NT2/D1 (cell line): ENCODE measurements at places on chromosomes 13 and 19.
A peak's percentile ranks its signal among the peaks of the same experiment; 100 is the strongest.

DNA sequence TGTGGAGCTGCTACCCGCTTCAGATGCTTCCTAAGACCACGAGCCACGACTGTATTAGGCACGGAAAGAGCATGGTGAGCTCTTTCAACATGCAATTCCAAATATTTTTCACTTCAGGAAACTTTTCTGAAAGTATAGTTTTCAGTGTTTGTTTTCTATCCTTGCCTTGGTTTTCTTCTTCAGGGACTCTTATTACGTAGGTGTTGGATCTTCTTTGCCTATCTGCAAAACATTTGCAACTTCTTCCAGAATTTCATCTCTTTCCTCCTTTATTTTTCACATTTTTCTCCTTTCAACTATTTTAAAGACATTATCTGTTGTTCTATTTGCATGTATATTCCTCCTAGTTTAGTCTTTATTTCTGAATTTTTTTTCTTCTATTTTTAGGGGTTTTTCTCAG, 148.9 kb upstream of the LSM14A start:
- DNase-seq: no peak

- DNase-seq: no peak
Measured at GRCh38 chr13:67306742-67307141, 76.6 kb upstream of the PCDH9 start.

GRCh38 chr19:48537541-48537940, 14.4 kb upstream of the SULT2B1 start:
- no peak for DNase-seq

DNA sequence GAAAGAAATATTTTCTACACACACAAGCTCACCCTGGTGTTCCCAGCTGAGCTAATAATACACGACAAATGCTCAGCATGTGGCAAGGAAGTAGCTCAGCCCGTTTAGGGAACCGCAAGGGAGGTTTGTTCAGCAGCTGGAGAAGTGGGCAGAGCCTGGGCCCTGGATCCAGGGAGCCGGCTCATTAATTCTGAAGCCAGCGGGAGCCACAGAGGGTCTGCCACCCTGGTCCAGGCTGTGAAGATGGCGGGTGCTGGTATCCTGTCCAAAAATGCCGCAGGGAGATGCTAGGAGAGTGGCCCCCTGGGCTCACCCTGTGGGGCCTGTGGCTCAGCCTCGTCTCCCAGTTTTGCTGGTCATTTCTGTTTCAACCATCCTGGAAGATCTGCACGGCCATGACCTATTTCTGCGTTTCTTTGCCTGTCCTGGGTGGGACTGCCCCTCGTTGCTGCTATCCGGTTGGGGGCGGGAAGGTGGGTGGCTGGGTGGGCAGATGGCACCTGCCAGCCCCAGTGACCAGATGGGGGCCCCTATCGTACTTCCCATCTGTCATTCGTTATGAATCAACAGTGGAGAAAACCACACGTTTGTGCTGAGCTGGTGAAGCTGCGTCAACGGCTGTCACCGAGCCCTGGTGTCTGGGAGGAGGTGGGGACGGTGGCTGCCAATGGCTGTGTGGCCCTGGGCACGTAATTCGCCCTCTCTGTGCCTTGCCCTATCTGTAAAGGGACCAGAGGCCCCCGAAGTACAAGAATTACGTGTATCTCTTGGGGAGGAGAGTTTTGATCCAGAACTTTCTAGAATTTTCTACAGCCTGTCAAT, 2.7 kb upstream of the GNA15 start:
- DNase-seq: no peak

GRCh38 chr19:42091742-42092141, 15.8 kb downstream of the ZNF574 start:
- DNase-seq: no peak

DNA sequence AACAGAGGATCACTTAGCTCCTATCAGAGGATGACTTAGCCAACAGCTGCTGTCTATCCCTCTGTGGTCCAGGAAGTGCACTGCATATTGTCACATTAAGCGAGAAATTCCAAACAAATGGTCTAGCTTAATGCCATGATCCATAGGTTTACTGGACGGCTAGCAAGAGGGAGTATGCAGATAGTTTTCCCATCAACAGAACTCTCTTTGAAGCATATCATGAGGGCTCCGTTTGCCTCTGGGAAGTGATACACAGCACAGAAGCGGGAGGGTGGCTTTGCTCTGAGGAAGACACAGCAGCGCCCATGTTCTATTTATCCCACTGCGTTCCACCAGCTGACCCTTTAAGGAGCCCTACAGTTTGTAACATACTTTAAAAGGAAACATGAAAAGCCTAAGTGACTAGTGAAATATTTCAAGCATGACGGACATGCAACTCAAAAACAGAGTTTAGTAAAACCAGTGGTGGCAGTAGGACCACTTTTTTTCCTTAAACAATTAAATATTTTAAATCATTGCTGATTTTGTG, 52.7 kb downstream of the COL4A1 start:
- no peak for DNase-seq

DNA sequence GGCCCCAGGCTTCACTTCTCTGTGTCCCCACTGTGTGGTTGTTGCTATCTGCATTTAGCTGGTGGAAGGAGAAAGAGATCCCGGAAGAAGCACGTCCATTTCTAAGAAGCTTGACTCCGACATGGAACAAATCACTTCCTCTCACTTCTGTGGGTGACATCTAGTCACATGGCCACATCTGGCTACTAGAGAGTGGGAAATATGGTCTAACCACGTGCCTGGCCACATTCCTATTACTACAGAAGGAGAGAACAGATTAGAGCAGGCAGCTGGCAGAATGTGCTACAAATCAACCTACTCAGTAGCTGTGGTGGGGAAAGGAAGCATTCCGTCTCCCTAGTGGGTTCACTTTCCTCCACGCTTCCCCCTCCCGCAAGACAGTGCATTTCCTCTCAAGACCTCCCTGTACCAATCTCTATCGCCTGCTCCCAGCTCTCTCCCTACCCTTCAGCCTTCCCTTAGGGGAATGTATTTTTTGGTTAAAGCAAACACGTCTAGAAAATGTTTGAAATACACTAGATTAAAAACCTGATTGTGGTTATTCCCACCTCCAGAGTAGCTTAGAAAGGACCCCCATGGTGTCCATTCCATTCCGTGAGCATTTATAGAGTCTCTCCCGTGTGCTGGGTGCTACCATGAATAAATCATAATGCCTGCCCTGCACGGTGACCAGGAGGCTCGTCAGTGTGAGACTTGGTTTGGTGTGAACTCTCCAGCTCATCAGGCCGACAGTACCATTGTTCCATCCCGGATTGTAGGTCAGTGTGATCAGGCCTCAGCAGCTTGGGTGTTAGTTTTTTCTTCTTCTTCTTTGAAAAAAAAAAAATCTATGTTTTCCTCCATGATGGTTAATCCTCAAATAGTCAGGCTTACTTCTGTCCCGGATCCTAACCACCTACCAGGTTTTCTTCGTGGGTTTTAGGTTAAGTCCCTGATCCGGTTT, 8.0 kb upstream of the AMER2 start:
- DNase-seq: no peak

DNA sequence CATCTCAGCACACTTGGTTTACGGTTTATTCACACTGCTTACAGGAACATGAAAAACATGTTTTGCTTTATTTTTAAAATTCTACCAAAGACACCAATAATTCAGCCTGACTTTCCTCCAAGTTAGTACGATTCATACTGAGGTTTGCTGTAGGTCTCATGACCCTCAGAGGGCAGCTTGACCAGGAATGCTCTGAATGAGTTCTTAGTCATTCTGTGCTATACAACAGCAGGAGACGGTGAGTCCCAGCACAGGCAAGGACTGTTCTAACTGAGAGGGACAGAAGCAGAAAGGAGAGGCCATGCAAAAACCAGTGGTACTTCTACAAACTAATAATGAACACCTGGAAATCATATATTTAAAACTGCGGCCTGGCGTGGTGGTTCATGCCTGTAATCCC, 6.4 kb downstream of the GRTP1 start:
- DNase-seq: no peak

- no peak for DNase-seq
Measured at GRCh38 chr13:26861941-26862340, 101.4 kb upstream of the GPR12 start.

DNA sequence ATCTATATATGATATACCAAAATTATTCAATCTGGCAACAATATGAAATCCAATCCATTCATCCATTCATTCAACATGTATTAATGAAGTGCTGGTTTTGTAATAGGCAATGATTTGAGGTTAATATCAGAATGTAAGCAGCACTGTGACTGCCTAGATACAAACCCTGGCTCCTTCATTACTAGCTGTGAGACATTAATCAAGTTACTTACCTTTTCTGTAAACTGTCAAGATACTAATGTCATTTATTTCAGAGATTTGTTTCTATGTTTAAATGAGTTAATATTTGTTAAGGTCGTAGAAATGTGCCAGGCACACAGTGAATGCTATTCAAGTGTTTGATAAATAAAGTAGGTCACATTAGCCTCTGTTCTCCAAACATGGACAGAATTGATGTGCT, 40.9 kb downstream of the CLDN10 start:
- no peak for DNase-seq

DNA sequence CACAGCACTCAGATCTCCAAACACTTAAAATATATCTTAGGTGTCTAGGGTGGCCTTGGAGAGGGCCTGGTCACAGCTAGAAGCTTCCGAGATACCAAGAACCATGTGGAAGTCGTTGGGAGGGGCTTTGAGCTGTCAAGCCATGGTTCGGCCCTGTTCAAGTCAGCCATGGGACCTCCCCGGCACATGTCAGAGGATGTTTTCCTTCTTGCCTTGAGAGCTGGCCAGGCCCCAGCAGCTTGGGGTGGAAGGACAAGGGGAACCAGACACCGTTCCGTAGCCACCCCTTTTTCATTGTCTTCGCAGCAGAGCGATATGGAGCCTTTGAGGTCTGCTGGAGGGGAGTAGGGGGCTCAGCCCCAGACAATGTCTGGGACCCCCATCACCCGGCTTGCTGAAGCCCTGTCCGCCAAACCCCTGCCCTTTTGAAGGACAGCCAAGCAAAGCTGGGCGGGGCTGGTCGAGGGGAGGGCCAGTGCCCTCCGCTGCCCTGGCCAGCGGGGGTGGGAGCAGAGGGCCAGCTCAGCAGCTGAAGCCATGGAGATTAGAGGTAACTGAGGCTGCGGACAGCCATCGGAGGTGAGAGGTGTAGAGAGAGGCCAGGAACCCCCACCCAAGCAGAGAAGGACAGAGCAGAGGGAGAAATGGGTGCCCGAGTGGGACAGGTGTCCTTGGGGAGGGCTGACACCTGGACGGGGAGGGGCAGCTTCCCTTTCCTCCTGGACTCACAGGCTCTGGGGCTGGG, 435 bp downstream of the KLK11 start:
- DNase-seq: no peak

DNA sequence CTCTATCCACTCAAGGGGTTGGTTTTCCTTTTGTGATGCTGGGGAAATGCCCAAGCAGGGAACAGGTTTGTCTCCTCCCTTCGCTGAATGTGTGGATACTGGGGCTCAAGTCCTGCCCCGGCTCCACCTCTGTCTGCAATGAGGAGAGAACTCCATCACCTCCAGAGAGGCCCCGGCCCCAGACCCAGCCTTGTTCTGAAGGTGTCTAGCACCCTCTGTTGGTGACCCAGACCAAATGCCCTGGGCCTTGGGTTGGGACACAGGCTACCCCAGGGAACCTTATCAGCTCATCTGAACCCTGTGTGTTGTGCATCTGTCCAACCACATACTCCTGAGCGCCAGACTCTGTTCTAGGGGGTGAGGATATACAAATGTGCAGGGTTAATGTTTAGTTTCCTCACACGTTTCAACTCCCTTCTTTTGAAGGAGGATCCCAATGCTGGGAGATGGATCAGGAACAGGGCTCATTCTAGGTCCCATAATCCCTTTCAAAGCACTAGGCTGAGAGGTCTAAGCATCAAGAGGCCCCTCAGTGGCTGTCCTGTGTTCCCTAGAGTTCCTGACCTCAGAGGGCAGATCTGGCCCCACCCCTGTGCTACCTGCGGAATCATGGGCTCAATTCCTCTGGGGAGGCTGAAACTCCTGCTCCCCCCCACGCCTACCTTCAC, 112.5 kb upstream of the SLC7A1 start:
- peak; percentile 25 for DNase-seq

DNA sequence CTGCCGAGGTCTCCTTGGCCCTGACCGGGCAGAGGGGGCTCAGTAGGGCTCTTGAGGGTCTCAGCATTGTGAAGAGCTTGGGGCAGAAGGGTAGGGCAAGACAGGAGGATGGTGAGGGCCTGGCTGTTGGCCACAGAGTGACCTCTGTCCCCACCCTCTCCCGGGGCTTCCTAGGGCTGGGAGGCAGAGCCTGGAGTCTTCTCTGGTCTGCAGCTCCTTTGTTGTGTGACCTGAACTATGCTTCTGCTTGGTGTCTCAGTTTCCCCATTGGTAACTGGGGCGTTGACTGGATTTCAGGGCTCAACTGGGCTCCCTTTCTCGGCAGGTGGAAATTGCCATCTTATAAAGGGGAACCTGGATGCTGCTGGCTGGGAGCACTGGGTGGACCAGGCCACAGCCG, 30.1 kb upstream of the PEPD start:
- DNase-seq: no peak

DNA sequence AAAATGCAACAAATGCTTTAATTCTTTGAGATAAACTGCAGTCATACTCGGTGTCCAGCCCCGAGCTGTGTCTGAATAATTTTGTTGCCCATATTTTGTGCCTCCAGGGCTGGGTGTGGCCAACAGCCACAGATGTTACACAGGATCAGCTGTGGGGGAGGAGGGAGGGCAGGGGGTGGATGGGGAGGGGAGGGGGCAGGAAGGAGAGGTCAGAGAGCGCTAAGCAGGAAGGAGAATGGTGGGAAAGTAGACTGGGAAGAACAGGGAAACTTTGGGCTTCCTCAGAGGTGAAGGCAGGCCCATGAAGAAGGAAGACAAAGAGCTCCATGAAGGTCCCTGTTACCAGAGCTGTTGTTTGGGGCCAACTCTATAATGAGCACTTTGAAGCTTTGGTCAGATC, 295.8 kb downstream of the COG6 start:
- no peak for DNase-seq

DNA sequence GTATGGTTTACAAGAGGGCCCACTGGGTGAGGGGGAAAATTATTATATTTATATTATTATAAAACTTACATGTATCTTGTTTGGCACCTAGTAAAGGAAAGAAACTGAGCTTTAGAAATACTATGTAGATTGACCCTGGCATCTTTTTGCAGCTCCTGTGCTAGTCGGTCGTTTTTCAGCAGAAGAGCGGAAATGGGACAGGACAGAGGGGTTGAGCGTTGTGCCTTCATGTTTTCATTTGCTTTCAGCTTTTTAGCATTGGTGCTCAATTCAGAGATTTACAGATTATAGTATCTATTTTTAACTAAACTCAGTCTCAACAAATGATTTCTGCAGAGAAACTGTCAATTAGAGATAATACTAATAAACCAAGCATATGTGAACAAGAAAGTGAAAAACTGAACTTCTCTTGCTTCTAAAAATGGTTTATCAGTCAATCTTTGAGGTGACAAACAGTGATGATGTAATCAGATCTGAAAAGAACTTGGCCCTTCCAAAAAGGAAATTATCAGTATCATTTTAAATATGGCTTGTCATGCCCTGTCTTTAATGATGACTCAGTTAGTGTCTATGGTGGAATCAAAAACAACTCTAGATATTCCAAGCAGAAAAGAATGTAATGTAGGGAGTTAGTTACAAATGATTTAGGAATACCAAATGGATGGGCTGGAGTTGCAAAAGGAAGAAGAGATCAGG, 56.9 kb upstream of the KCTD4 start:
- DNase-seq: no peak

GRCh38 chr19:16702123-16702522, 17.5 kb upstream of the NWD1 start:
- DNase-seq: no peak
